ENCODE measurements at places on chromosomes 7 and 10.

- DNase-seq, result no peak
These were observed 166.7 kb upstream of the SH2B2 start for GRCh38 chr7:102119925-102120324.

DNA sequence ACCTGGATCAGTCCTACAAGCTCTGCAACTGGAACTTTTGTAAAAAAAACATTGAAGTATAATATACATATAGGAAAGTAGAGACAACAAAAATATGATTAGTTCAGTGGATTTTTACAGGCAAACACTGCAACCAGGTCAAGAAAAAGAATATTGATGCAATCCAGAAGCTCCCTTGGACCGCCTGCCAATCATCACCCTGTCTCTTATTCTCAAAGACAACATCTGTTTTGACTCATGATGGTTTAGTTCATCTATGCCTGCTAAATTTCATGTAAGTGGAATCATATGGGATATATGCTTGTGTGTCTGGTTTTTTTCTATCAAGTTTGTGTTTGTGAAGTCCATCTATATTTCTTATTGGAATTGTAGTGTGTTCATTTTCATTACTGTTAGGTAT is 7.7 kb upstream of the HYCC1 start:
- no peak for DNase-seq

DNA sequence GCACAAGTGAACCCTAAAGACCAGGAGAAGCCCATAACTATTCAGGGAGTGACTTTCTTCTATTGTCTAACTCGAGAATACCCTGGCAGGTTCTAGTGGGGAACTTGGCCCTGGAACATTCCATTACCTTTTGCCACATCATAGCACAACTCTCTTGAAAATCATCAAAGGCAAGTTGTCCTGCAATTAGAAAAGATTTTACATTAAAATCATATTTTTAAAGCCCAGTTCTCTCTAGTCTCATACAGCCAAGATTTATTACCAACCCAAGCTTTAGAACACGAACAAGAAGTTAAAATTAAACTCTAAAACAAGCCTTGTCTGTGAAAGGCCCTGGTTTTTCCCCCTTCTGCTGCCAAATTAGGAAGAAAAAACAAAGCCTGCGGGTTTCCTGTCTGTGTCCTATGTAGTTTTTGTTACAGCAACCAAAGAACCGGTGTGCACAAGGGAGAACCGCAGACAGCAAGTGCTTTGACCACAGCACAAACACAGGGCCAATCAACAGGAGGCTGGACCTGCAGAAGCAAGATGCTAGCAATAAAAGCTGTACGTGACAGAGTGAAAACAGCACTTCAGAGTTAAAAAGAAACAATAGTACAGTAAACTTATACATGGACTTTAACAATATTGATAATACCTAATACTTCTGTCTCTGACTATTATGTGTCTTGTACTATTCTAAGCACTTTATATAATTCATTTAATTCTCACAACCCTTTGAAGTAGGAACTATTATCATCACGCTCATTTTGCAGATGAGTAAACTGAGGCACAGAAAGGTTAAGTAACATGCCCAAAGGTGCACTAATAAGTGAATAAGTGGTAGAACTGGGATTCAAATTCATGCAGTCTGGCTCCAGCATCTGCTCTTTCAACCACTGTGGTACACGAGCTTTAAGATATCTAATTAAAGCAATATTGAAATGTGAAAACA is 65.8 kb downstream of the STK17A start:
- no peak for DNase-seq

GRCh38 chr7:132488634-132489302 is 87.5 kb downstream of the PLXNA4 start:
- no peak for DNase-seq
